Fibroblast of skin of right quadriceps (primary cell): ENCODE measurements at places on chromosomes 7 and 10.
A peak's percentile ranks its signal among the peaks of the same experiment; 100 is the strongest.

DNA sequence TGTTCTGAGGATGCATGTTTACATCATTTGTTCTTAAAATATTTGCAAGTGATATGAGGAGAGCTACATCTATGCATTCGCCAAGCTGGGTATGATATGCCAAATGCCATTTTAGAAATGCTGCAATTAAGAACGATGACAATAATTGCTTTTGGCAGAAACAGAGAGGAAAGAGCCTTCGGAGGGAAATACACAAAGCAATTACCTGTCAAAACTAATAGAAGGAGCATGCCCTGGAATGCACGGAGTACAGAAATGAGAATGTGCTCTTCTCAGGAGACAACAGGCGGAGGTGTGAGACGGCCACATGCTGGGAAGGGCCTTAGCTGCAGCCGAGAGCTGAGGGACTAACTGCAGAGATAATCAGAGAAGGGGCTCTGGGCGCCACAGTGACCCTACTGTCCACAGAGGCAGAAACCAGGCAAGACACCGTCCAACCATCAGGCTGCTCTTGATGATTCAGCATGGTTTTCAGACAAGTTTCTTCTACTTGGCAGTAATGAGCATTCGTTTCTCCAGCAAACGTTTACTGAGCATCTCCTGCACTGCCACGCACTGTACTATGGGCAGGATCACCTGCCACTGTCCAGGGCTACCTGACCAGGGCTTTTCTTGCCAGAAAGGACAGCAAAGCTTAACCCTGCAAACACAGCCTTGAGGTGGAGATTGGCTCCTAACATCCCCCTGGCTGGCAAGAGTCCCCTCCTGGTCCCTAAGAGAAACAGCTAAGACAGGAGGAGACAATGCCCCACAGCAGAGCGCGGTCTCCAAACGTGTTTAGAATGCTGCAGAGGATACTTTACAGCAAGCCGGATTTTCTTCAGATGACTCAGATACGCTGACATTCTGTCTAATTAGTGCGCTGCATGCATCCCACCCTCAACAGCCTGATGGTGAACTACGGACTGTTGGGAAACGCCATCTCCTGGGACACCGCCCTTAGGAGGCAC is 18.1 kb downstream of the VIPR2 start:
- DNase-seq = no peak

DNA sequence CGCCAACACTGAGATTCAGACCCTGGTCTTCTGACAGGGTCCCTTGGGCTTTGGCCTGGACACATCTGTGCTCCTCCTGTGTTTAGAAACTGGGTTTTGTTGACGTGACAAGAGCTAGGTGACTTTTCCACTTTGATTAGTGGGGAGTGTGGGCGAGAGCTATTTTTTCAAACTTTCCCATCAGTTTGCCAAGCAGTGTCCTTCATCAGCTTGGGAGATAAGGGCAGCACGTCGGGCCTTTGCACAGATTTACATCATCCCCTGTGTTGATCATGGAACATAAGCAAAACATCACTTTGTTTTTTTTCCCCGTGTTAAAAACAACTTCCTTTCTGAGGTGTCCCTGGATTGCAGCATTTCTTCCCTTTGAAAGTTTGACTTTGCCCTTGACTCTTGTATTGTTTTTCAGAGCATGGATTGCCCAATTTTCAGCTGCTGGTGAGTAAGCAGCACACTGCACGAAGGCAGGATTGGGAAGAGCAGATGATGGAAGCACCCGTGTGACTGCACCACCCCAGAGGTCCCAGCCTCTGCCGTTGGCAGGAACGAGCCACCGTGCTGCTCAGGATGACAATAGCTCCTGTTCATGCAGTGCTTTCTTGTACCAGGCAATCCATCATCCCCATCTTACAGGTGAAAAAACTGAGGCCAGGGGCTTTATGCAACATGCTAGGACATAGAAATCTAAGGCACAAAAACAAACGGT is 6.4 kb upstream of the IGFBP1 start:
- DNase-seq = peak; percentile 40

DNA sequence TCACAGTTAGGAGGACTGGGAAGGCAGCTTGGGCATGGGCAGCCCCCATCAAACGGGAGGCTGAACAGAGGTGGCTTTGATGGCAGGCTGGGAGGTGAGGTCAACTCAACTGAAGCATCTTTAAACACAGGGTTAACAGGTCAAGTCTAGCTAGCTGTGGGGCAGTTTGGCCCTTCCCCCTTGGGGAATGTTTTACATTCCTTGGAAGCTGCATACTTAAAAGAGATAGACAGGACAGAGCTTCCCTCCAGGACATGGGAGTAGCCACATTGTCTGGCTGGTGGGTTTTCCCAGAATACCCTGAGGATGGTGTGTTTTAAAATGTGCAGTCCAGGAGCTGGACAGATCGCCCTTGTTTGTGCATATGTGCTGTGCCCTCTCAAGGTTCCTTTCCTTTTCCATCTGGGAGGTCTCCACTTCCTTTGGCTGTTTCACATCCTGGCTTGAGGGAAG is 6.8 kb upstream of the RASSF4 start:
- DNase-seq = no peak

GRCh38 chr7:138873220-138873892 is 75.4 kb upstream of the ATP6V0A4 start:
- no peak for DNase-seq

DNA sequence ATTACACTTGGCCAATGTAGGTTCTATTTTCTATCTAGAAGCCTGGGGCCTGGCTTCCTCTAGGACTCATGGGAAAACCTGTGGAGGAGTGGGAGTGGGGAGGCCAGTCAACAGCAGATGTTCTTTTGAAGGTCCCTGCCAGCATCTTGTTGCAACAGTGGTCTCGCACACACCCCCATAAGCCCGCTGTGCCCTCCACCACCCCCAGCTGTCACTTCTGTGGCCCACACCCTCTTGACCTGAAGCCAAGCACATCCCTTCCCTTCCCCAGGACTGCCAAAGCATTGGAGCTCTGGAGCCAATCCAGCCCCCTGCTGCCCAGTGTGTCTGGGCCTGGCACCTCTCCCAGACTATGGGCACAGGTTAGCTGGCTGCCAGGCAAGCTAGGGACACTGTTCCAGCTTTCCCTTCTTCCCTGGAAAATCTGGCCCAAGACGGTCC is 1.9 kb upstream of the STX1A start:
- DNase-seq = no peak

GRCh38 chr10:4059471-4060138 is 274.6 kb upstream of the KLF6 start:
- DNase-seq = no peak

- DNase-seq = peak; percentile 26
Observed at GRCh38 chr7:31432836-31433340, 81.0 kb upstream of the ITPRID1 start.

GRCh38 chr10:6530211-6530840 is 49.8 kb downstream of the PRKCQ start:
- no peak for DNase-seq

DNA sequence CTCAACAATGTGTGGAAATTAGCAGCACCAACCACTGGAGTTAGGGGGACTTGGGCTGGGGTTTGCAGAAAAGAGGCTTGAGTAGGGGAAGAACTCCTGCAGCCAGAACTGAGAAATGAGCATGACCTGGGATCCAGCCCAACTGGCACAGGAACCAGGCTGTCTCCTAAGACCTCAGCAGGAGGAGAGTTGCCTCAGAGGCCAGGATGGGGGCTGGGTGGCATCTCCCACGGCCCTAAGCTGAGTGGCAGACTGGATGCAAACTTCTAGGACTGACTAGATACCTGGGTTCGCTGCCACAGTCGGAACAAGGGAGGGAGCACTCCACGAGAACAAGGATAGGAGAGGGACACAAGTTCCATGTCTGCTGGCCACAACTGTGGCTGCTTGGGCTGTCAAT is 62.6 kb downstream of the RNF32 start:
- no peak for DNase-seq

DNA sequence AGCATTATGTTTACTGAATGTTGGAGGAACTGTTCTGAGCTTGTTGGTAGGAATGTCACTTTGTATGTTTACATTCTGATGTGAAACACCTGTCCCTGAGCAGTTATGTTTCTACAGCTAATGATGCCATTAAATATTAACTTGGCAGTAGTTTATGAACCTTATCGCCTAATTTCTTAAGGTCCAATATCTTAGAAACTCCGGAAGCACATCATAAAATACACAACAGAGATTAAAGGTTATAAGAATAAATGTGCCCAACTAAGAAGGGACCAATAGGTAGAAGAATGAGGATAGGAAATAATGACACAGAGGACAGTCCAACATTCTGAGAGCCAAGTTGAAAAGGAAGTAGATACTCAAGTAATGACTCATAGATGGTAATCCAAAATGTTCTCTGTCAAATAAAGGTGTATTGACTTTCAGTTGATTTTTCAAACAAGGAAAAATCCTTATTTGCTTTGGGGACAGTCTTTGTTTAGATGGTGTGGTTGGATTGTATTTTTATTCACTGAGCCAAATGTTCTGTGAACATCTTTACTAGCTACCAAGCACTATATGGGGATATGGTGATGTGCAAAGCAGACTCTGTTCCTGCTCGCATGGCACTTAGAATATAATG is 31.9 kb downstream of the LCOR start:
- DNase-seq = peak; percentile 48

GRCh38 chr10:132692311-132692710 is 93.6 kb downstream of the NKX6-2 start:
- DNase-seq = no peak

DNA sequence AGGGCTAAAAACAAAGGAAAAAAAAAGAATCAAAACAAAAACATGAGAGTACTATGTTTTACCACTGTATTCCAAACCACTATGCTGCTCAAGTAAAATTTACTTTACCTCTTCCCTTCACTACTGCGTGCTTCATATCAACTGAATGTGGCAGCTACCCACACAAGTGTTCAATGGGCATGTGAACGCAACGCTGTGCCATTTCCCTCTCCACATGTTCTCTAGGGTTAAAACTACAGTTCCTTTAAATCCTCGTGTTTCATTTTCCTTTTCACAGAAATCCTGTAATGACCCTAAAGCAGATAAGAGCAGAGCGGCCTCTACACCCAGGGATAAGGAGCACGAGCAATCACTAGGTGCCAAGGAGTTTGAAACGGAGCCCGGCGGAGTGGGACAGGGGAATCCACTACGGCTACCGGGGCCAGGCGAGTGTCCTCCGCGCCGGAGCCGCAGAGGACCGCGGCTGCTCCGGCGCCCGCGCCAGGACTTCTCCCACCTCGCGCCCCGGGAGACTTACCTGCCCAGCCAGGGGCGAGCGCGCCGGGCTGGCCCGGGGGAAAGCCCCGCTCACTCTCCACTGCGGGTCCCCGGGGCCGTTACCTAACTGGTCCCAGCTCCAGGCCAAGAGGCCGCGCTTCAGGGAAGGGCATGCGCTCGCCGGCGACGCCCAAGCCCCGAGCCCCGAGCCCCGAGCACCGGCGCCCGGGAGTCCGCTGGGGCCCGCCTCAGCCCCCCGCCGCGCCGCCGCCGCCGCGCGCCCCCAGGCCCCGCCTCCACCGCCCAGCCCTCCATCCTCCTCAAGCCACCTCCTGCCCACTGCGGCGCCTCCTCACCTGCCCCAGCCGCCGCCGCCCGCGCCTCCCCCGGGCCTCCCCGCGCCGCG is 711 bp downstream of the NAMPT start:
- DNase-seq = peak; percentile 28

DNA sequence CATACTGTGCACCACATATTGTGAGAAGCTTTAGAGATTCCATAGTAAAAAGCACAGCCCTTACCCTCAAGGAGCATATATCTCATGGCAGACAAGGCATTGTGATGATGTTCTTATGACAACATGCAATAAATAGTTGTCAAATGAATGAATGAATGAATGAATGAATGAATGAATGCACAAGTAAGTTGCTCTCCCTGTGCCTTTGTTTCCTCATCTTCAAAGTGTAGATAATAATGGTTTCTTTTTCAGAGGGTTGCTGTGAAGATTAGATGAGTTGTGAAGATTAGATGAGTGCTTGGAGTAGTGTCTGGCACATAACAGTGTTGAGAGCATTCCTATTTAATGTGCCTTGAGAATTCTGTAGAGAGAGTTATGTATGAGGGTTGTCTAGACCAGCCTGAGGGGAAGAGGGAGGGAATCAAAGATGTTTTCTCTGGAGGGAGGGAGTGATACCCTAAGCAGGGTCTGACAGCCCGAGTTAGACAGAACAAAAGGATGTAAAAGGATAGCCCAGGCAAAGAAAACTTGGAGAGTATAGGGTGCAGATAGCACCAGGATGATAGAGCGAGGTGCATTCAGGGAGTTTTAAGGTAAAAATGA is 217.2 kb downstream of the RELN start:
- DNase-seq = no peak

DNA sequence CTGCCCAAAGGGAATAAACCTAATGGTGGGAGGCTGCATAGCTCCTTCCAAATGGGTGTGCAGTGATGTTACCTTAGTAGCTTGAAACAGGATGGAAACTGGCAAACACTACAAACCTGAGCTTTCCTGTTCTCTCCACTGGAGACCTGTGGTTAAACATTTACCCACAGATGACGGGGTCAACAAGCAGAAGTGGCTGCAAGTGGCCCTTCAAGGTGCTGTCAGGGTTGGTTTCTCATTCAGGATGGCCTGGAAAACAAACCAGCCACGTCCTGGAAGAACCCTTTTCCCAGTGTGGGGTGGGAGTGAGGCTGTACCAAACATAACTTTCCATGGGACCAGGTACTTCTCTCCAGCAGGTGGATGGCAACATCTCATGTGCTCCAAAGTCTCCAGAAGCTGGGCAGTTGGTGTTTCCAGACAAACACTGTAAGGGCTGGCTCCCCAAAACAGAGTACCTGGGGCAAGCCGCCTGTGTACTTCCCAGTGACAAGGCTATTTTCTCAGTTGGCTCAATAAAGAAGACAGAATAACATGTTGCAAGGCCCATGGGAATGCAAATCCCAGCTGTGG is 67.5 kb downstream of the DNAJB9 start:
- no peak for DNase-seq

- peak; percentile 97 for DNase-seq
Observed at GRCh38 chr7:18978108-18978495, 139.3 kb downstream of the TWIST1 start.

GRCh38 chr10:3424111-3424851 is 251.7 kb upstream of the PITRM1 start:
- DNase-seq = peak; percentile 39

DNA sequence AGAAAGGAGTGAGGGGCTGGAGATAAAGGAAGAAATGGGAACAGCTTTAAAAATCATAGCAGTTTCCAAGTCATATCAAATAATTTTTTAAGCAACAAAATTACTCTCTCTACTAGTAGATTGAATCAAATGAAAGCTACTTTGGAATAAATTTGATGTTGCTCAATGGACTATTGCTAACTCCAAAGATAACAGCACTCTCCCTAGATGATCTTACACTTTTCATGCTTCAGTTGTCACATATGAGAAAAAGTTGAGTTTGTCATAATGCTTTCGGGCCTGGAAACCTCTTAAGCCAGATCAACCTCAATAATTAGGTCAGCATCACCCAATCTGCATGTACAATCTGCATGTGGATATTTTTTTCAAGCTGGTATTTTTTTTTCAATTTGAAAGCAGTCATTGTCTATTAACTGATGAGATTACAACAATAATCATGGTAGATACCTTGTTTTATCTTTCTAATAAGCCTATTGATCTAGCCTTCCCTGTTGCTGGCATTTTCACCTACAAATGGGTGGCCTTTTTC is 31.3 kb downstream of the LIPJ start:
- no peak for DNase-seq

- DNase-seq = no peak
Observed at GRCh38 chr7:150363370-150363769, 5.3 kb upstream of the REPIN1 start.

GRCh38 chr10:99449023-99449422 is 18.6 kb upstream of the GOT1 start:
- DNase-seq = no peak

GRCh38 chr7:151748733-151749132 is 128.2 kb downstream of the PRKAG2 start:
- no peak for DNase-seq

GRCh38 chr7:120407010-120407409 is 134.0 kb downstream of the KCND2 start:
- no peak for DNase-seq

GRCh38 chr10:44745920-44746319 is 165.2 kb upstream of the TMEM72 start:
- DNase-seq = no peak
